Activated T-cell treated with anti-CD3 and anti-CD28 coated beads, Interleukin-2, amount 50 U/mL, for 72 hours (primary cell): ENCODE measurements at places on chromosomes 1 and 21. TPM values are rescaled to one million over a fixed set of nuclear protein-coding genes. Genes with fewer than 3 reads are reported as not detected.

Gene SWT1
- 6.1 TPM for total RNA-seq

Gene C1orf226
- total RNA-seq: 0.19 TPM

DNA sequence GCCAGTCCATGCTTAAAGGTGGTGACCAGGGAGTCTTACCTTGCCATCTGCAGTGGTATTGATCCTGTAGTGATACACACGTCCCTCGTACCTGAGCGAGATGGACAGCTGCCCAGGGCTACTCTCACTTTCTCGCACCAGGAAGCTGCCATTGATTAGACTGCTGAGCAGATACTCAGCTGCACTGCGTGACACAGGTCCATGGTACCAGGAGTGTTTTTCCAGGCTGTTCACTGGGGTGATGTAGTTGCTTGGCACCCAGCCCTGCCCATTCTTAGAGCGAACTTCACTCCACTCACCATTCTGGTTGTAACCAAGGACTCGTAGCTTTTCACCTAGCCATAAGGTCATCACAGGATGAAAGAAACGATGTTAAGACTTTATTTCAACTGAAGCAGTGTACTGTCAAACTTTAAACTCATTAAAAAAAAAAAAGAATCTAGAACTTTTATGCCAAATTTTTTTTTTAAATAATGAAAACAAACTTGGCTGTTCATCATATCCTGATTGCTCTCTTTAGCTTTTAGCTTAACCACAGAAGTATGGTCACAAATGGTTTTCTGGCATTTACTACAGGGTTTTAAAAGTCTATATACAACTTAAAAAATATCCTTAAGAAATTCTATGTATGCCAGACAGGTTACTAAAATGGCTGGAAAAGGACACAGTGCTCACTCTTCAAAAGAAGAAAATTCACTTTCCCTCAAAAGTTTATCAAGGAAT lies 44.6 kb downstream of the TOR3A start:
- no peak for DNase-seq

DNA sequence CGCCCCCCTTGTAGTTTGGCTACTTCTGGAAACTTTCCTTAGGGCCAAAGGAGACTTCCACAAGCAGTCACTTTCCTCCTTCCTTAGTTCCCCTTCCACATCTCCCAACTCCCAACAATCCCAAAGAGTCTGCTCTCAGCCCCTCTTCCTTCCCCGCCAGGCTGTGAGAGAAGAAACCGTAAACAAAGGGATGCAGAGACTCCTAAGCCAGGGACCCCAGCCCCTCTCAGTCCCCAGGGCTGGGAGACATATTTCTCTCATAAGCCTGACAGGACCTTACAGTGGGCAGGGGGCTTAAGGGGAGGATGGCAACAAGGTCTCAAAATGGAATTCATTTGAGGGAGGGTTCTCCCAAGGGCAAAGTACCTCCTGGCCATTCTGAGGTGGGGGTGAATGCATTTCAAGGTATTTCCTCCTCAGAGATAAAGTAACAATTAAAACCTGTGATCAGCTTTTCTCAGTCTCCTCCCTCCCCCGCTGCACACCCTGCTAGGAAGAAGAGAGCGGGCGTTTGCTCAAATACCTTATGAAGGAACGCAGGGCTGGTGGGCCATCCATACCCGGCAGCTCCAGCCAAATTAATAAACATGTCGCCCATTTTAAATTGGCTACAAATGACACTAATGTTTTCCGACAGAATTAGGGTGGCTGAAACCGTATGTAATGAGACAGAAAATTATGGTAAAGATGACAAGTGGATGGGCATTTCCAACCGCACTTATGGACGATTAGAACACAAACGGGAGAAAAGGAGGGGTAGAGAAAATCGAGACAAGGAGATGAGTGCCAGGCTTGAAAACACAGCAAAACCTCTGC lies 4.0 kb downstream of the BARHL2 start:
- no peak for DNase-seq

DNA sequence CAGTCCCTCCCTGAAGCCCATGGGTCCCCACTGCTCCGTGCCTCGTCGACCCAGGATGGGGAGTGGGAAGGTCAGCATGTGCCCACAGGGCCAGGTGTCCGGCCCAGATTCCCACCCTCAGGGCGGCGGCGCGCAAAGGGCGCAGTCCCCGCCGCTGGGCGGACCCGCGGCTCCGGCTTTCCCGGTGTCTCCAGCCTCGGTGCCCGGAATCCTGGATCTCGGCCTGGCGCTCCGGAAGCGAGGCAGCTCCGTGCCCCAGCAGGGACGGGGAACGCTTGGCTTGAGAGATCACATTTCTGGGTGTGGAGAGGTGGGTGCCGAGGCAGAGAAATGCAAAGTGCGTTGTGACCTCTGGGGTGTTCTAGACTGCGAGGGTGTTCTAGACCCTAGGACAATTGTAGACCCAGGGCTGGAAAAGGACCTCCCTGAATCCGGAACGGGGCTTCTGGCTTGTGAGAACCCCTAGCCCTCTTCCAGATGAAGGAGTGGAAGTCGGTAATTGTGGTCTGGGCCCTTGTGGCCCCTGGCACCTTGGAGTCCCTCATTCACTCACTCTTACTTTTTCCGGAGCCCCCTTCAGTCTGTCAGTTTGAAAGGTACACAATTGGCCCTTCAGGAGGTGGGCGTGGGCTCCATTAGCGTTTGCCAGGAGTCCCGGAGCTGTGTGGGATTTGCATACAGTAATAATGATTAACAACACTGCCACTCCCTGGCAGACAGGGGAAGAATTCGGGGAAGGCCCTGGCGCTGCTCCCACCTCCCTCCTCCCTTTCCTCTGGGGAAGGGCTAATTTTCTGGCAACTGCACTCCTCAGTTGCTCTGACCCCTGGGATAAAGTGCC lies 1.6 kb upstream of the KCND3 start:
- DNase-seq: no peak

- DNase-seq: no peak
Measured at GRCh38 chr1:20212085-20212684, 25.9 kb upstream of the PLA2G2C start.

Gene CENPF
- total RNA-seq: 87.2 TPM

GRCh38 chr1:36885540-36886357 lies 148.6 kb downstream of the GRIK3 start:
- DNase-seq: no peak

DNA sequence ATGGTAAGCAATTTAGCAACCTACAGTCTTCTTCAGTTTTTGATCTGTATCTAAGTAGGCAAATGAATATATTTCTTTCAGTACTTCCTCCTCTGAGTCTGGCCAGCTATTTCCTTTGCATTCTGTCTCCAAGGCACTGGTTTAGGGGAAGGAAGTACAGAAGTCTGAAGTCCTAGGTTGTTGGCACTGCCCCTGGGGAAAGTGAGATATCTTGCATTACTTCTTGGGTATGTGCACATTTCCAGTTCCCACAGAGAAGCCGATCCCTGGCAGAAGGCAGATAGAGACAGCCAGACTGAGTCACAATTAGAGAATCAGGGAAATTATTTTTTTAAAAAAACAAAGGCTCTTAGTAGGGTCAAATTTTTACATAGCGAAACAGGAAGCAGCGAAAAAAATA lies 98.8 kb downstream of the RASAL2 start:
- no peak for DNase-seq

Gene CYP2J2
- total RNA-seq: 0.76 TPM

DNA sequence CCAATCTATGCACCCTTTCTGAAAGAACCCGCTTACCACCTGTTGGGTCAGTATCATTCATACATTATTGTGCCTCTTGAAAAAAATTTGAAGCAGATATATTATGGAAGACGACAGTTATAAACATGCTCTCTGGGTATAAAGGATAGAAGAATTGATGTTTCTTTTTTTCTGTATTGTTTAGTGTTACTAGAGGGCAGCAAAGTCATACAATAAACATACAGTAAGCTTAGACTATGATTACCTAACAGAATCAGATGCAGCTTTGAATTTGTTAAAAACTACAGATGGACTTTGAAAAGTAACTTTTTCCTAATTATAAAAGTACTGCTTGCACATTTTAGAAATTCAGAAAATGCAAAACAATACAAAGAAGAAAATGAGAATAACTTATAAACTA lies 11.1 kb upstream of the PAXBP1 start:
- DNase-seq: no peak

- no peak for DNase-seq
Measured at GRCh38 chr1:156012051-156012817, 8.5 kb downstream of the SSR2 start.

Gene ELAPOR1
- total RNA-seq: 9.4 TPM

Gene LRRN2
- not detected for total RNA-seq

GRCh38 chr1:67463298-67463955 lies 33.2 kb upstream of the SERBP1 start:
- no peak for DNase-seq
